ENCODE measurements at places on chromosomes 2 and 18.

- DNase-seq: no peak
Observed at GRCh38 chr2:2575181-2575577, 244.1 kb upstream of the MYT1L start.

DNA sequence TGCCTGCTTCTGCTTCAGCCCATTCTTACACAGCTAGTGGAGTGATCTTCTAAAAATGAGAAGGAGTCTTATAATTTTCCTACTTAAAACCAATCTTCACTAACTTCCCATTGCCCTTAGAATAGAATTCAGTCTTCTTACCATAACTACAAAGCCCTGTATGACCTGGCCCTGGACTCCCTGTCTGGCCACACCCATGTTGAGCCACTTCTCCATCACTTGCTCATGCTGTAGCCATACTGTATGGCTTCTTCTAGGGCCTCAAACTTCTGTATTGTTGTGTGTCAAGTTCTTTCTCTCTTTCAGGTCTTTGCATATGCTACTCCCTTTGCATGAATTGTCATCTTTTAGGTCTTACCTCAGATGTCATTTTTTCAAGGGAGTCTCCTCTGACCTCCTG, 11.2 kb downstream of the DGUOK start:
- no peak for DNase-seq

DNA sequence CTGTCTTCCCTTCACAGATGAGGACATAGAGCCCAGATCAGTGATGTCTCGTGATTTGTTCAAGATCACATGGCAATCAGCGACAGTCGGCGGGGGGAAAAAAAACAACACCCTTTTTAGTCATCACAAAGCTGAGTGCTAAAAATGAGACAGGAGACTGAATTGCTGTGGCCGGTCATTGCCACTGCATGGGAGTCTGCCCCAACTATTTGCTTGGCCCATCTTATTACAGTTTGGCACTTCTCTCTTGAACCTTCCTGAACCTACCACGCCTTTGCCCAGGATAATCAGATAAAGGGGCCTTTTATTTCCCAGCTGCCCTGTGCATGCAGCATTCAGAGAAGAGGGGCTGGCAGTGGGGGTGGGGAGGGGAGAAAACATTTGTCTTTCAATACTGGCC, 42.7 kb downstream of the SETBP1 start:
- DNase-seq: no peak

DNA sequence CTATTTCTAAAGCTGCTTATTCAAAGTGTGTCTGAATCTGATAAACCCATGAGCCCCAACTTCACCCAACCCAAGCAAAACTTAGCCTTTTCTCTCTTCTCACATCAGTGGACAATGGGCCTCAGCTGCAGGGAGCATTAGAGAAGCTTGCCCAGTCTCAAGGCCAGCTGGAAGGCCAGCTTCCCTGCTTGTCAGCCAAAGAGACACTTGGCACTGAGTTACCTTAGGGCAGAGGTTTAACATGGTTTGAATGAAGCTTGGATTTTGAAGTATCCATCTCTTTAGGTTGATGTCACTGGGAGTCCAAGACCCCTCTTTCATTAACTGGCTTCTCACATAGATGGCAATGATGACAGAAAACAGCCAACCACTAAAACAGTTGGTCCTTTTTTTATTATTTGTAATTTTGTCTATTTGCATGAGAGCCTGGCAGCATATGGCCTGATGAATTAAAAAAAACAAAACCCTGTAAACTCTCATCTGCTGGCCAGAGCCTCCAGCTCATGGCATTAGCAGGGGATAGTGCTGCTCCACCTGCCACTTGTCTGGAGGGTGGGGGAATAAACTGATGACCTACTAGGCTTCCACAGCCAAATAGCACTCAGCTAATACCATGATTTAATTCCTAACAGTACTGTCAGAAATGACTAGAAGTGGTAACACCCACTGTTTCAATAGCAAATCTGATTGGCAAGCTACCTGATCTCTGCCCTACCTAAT, 137.0 kb downstream of the UBE2E3 start:
- DNase-seq: no peak

GRCh38 chr2:676647-677055, 555 bp downstream of the TMEM18 start:
- DNase-seq: peak; percentile 92

- no peak for DNase-seq
Observed at GRCh38 chr18:57275111-57275510, 77.2 kb upstream of the ST8SIA3 start.

DNA sequence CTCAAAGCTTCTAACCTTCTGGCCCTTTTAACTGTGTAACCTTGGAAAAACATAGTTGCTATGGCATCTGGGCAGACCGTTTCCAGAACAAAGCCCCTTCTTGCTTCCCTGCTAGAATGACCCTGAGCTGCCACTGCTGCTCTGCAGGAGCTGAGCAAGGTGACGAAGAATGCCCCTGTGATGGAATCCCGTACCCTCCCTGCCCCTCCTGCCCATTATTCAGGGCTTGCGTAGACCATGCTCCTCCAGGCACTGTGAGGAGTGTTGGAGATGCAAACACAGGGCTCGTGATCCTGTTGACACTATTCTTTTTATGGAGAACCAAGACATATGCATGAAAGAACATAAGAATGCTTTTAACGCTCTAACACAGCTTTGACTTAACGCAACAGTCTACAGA, 191.1 kb downstream of the CDH2 start:
- no peak for DNase-seq

DNA sequence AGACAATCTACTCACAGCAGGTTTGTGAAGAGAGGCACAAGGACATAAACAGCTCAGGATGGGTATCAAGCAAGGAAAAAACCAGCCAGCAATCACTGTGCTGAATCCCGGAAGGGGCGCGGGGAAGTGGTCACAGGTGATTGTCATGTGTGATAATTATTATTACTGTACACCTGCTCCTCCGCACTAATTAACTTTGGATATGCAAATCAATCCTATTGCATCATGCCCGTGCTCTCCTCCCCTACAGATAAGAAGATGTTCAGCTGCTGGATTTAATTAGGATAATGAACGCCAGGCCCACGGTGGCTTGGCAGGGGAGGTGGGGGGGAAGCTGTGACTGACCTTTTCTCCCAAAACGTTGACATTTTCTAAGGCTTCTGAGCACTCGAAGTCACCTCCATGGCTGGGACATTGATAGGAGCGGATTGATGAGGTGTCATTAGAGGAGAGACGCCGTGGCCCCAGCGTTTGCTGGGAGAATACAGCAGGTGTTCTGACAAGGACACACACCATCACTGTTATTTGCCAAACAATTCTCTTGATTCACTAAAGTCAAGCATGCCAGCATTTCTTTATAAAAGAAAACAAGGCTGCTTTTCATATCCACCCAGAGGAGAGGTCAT, 160.3 kb upstream of the VRK2 start:
- DNase-seq: no peak

GRCh38 chr2:85291425-85292023, 36.3 kb downstream of the TGOLN2 start:
- no peak for DNase-seq

- DNase-seq: no peak
Observed at GRCh38 chr2:198874472-198874858, 583.3 kb downstream of the SATB2 start.

DNA sequence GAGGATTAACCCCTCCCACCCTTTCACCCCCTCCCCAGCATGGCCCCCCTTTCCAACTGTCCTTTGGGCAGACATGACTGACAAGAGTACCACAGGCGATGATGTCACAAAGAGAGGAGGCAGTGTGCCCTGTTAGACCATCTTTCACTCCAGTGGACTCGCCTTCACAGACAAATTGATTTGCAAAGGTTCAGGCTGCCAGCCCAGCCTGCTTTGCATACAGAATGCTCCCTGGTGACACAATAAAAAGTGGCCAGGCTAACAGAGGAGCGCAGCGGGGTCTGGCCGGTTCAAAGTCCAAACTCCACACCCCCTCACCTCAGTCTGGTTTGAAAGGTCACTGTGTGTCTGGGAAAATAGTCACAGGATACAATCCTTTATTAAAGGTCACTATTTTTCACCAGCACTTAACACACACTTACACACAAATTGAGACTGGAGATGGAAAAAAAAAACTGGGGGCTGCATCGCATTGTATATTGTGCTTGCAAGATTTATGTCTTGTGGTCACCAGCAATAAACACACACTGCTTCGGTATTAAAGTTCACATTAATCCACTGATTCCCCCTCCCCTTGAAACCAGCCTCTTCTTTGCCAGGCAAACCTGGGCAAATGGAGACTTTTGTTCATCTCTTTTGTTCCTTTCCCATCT, 236.9 kb downstream of the BCL11A start:
- DNase-seq: no peak

- DNase-seq: no peak
Observed at GRCh38 chr2:67462738-67463496, 65.8 kb downstream of the ETAA1 start.

- no peak for DNase-seq
Observed at GRCh38 chr2:127618551-127619202, 27.3 kb upstream of the GPR17 start.

Measured in stimulated activated CD4-positive, alpha-beta T cell treated with anti-CD3 and anti-CD28 coated beads, Interleukin-12 subunit alpha, Interleukin-12 subunit beta, amount 100 ng/mL, for 48 hours (primary cell).